ENCODE measurements at places on chromosomes 1 and 21.

GRCh38 chr1:68111519-68112436 is 61.4 kb upstream of the DIRAS3 start:
- DNase-seq: peak; percentile 18

DNA sequence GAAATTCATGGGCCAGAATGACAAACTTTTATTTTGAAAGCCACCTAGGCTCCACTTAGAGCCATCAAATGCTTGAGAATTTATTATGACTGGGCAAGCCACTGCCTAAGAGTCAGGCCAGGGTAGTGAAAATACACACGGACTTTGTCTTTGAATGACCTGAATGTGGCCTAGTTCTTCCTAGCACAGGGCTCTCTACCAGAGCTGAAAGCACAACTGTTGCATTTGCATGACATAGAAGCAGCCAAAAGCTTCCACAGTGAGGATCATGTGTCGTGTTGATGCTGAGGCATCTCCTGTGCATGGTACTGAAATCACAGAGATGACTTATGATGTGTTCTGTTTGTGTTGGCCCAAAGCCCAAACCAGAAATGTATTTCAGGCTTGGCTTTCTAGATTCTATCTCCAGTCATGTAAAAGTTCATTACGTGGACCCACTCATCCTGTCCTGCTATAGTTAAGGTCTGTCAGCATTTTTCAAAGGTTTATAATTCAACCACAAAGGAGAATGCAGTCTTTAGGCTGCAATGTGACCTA is 164.0 kb upstream of the UBE2U start:
- no peak for DNase-seq

DNA sequence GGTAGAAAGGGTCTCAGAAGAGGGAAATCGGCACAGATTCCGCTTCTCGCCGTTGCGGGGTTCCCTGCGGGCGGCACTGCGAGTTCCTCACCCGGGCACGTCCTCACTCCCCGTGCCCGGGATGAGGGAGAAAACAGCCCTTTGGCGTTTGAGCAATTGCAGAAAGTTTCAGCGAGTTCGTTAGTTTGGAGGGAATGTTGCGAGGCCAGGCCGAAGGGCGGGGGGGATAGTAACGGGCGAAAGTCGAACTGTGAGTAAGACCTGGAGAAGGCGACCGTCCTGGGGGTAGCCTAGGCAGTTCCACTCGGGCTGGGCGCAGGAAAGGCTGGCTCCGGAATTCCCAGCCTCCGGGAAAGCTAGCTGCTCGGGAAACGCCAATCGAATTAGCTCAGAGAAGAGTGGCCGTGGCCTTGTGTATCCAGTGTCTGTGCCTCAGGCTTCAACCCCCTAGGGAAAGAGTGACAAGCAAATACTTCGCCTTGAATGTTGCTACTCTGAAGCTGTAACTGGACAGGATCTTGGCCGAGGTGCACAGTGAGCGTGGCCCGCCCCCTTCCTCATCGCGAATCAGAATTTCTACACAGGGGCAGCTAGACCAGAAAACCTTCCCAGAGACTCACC is 787 bp downstream of the PTGFR start:
- no peak for DNase-seq

DNA sequence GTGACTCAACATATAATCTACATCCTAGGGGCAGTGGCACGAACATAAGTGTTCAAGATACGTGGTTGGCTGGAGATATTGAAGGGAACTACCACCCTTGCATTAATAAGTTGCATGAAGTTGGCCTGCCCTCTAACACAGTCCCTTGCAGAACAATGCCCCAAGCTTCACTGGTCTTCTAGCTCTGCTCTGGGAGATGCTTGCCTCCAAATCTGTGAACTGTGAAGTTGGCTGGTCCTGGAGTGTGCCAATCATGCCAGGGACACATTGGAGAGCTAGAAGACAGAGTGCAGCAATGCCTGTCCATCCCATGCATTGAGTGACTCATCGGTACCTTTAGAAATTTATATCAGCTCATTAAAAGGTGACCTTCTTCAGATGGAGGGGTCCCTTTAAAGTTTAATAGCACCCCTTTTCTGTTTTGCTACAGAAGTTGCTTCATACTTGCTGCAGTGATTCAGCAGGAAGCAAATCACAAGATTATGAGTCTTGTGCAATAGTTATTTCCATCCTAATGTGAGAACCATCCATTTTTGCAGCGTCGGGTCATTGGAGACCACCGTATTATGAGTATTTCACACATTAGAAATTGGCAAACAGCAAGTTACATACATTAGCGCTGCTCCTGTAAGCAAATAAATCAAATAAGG is 55.2 kb upstream of the KAZN start:
- no peak for DNase-seq

- no peak for DNase-seq
Measured at GRCh38 chr1:37958690-37959089, 11.8 kb upstream of the INPP5B start.

DNA sequence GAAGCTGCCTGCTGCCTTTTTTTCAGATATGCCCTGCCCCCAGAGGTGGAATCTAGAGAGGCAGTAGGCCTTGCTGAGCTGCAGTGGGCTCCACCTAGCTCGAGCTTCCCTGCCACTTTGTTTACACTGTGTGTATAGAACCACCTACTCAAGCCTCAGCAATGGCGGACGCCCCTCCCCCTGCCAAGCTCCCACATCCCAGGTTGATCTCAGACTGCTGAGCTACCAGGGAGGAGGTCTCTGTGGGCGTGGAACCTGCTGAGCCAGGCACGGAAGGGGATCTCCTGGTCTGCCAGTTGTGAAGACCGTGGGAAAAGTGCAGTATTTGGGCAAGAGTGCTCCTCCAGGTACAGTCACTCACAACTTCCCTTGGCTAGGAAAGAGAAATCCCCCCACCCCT is 65.1 kb downstream of the MSH4 start:
- no peak for DNase-seq

- DNase-seq: no peak
Measured at GRCh38 chr1:84286071-84286470, 15.4 kb upstream of the SAMD13 start.

DNA sequence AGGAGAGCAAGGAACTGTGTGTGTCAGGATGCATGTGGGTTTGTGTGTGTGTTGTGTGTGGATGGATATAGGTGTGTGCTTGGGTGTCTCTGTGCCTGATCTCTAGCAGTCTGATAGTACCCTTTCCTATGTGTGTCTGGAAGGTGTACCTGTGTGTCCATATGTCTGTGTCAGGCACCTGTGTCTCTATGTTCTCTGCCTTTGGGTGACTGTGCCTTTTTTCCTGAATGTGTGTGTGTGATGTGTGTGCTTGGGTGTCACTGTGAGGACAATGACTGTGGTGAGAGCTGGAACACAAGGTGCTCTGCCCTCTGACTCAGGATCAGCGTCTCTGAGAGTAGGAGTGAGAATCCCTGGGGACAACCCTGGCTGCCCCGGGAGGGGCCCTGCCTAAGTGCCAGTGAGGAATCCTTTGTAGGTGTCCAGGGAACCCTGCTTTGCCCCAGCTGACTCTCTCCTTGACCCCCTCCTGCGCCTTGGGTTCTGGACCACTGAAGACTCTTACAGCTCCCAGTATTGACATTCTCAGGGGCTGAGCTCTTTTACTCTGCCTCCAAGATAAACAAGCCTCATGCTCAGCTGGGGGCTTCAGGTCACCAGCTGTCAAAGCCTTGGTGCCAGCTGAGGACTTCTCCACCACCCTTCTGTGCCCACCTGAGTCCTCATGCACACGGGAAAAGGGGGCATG is 735 bp upstream of the EFNA3 start:
- DNase-seq: no peak

GRCh38 chr1:107748531-107748930 is 216.4 kb downstream of the VAV3 start:
- peak; percentile 11 for DNase-seq

- DNase-seq: peak; percentile 13
Measured at GRCh38 chr1:71944006-71944405, 338.3 kb downstream of the NEGR1 start.

DNA sequence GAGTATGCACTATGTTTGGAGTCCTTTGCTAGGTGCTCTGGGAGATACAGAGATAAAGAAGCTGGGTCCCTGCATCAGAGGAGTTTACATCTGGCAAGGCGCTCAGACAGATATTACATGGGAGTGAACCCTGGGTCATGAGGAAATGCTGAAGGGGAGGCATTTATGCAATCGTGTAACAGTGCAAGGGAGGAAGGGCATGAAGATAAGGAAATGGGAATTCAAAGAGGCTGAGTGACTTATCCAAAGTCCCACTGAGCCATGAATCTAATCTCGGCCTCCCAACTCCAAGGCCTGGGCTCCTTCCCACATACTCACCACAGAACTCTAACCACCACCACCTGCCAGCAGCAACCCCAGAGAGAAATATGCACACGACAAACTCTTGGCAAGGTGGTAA is 51.6 kb downstream of the FAM163A start:
- peak; percentile 7 for DNase-seq

GRCh38 chr1:6591222-6591621 is 11.4 kb downstream of the ZBTB48 start:
- DNase-seq: peak; percentile 45

GRCh38 chr1:1175221-1176062 is 1.8 kb downstream of the TTLL10 start:
- DNase-seq: no peak

- DNase-seq: no peak
Measured at GRCh38 chr1:159300146-159300545, 2.0 kb upstream of the FCER1A start.

DNA sequence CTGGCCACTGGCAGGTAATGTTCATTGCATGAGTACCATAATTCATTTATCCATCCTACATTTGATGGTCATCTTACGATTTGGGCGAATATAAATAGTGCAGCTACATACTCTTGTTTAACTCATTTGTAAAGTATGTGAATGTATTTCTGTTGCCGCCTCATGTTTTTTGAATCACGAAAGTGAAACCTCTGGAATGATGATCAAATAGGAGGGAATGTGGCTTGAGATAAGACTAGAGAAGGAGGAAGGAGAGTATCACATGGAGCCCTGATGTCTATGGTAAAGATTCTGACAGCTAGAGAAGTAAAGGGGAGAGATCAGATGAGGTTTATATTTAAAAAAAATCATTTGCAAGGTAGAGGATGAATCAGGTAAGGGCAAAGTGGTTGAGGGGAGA is 8.0 kb downstream of the MRPS14 start:
- DNase-seq: no peak

- no peak for DNase-seq
Measured at GRCh38 chr1:162349635-162350330, 26.9 kb downstream of the SPATA46 start.

GRCh38 chr1:219538886-219539285 is 74.0 kb downstream of the ZC3H11B start:
- DNase-seq: no peak

DNA sequence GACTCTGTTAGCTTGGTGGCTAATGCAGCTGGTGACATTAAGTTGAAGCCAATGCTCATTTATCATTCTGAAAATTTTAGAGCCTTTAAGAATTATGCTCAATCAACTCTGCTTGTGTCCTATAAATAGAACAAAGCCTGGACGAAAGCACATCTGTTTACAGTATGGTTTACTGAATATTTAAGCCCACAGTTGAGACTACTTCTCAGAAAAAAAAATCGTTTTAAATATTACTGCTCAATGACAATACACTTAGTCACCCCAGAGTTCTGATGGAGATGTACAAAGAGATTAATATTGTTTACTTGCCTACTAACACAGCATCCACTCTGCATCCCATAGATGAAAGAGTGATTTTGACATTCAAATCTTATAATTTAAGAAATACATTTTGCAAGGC is 79.6 kb downstream of the NEGR1 start:
- DNase-seq: no peak

GRCh38 chr1:5376538-5377247 is 615.5 kb downstream of the NPHP4 start:
- DNase-seq: no peak

DNA sequence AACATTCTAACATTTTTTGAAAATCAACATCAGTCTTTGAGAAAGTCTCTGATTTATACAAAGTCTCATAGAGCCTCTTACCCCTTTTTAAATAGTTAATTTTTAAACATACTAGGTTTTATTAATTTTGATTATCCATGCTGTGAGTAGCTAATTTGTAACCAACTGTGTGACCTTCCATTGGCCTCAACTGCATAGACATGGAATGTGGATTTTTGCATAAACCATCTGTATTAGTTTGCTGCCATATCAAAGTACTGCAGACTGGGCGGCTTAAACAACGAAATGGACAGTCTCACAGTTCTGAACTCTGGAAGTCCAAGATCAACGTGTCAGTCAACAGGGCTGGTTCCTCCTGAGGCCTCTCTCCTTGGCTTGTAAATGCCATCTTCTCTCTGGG is 89.2 kb upstream of the AJAP1 start:
- no peak for DNase-seq

- DNase-seq: no peak
Measured at GRCh38 chr21:34526618-34527290, 14.7 kb upstream of the KCNE1 start.

GRCh38 chr1:181986907-181987305 is 74.6 kb downstream of the ZNF648 start:
- DNase-seq: no peak

DNA sequence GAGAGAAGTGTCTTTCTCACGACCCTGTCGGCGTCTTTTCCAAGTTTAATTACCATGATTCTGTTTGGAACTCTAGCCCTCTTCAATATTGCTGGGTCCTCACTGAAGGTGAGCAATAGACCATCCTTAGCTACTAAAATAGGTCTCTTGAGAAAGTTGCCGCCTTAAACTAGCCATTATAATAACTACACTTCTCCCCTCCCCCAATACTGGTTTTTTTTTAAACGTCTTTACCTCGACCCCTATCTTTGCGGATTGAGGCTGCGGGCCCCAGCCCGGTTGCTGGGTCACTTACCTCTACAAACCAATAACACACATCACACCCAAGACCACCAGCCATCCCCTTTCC is 672 bp downstream of the ENSA start:
- no peak for DNase-seq

- DNase-seq: no peak
Measured at GRCh38 chr1:209370241-209370995, 213.1 kb upstream of the CAMK1G start.

- DNase-seq: no peak
Measured at GRCh38 chr1:109826446-109826845, 62.7 kb upstream of the EPS8L3 start.

GRCh38 chr21:19535356-19535755 is 1131.8 kb upstream of the TMPRSS15 start:
- DNase-seq: no peak

- no peak for DNase-seq
Measured at GRCh38 chr1:14678011-14678638, 79.6 kb downstream of the KAZN start.

DNA sequence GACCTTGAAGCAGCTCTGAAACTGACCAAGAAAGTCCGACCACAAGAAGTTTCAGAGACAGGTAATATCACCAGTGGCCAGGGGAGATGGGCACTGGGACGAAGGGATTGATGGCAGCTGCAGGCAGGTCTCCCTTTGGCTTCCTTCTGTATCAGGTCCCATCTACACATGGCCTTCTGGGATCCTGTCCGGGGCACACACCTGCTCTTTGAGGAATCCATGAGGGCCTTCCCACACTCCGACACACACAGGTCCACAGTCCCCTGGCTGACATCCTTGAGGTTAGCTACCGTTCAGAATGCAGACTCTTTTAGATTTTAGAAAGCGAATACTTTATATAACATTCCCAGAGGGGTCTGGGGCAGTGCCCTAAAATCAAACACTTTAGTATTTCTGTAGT is 26.5 kb upstream of the TMEM125 start:
- no peak for DNase-seq

All from KBM-7 (cell line).